ENCODE measurements at places on chromosomes 12 and 14.

DNA sequence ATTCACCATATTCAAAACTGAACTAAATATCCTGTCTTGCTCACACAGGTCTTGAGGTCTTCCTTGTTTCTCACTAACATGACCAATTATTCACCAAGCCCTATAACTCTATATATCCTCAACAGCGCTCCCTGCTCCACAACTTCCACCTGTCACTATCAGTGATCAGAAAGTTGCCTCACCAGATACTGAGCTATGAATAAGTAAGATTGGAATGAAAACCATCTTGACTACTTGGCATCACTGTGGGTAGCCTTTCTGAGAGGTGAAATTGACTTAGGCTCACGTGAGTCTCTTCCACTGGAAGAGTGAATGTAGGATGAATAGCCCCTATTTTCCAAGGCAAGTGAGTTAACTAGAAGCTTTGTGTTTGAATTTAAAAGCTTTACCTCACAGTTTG is 167.1 kb downstream of the PIK3C2G start:
- no peak for DNase-seq

- DNase-seq, result no peak
Observed at GRCh38 chr14:88045705-88046104, 40.8 kb downstream of the GPR65 start.

DNA sequence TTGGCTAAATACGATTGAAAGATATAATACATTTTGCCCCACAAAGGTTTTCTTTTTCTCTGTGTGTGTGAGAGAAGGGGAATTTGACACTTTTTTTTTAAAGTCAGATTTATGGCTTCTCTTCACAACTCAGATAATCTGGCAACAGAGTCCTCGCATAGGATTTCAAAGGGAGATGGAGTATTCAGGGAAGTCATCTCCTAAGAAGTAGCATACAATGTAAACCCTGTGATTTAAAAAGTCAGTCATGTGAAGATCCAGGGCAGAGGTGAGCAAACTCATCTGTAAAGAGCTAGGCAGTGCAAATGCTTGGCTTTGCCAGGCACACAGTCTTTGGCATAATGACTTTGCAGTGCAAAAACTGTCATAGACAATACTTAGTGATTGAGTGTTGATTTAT is 1526.3 kb downstream of the AACS start:
- DNase-seq, result no peak

DNA sequence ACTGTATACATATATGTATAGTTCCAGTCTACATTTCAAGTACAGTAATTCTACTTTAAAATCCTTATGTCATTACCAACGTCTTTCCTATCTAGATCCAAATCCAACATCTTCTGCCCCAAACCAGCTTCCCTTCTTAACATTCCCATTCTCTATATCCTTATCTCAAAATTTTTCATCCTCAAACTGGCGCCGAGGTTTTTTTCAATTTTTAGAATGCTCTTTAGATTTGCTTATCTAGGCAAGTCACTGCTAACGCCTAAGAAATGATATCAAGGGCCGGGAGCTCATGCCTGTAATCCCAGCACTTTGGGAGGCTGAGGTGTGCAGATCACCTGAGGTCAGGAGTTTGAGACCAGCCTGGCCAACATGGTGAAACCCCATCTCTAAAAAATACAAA is 48.3 kb downstream of the RIMKLB start:
- no peak for DNase-seq

DNA sequence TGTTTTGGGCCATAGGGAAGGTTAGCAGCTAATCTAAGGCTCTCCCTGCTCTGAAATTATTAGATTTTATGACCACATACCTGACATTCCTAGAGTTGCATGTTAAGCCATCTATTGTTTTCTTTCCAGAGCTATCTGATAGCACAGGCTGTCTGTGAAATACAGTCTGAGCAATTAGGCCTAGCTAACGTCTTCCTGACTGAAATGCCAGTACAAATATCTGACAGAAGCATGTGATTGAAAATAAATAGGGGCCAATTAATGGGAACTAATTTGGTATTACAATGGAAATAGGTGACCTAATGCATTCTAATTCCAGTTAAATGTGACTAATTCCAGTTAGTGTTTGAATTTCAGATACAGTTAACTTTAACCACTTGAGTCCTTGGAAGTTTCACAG is 115.2 kb downstream of the C12orf75 start:
- DNase-seq, result no peak

DNA sequence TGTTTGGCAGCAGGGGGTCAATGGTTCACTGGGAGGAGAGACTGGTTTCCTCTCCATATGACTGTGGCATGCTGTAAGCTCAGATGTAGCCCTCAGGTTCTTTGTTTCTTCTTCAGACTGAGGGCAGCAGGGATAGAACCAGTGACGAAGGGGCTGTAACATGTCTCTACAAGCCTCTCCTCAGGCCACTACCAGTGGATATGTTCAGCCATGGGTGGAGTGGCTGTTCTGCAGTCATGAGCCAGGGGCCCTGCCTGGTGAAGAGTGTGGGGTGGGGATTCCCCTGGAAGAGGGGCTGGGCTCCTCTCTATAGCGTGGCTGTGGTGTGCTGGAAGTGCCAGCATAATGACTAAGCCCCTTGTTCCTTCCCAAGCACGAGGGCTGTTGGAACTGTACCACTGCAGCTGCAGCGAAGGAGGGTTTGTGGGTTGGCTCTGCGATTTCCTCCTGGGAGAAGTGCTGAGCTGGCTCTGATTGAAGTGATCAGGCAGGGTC is 55.8 kb downstream of the CMAS start:
- no peak for DNase-seq

GRCh38 chr12:57844709-57845477 is 1.6 kb downstream of the CTDSP2 start:
- no peak for DNase-seq

DNA sequence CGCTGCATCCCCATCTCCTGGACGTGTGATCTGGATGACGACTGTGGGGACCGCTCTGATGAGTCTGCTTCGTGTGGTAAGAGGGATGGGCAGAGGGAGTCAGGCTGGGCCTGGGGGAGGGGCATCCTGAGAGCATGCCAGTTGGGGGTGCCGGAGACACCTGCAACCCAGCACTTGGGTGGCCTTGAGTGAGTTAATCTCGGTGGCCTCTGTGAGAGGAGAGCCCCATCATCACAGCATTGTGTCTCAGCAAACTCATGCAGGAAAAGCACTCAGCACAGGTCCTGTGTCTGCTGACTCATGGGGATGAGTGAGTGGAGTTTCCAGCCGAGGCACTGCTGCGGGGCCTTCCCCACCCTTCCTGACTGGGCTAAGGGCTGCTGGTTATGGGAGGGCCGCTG is 19.6 kb upstream of the LRP1-AS start:
- DNase-seq, result no peak

DNA sequence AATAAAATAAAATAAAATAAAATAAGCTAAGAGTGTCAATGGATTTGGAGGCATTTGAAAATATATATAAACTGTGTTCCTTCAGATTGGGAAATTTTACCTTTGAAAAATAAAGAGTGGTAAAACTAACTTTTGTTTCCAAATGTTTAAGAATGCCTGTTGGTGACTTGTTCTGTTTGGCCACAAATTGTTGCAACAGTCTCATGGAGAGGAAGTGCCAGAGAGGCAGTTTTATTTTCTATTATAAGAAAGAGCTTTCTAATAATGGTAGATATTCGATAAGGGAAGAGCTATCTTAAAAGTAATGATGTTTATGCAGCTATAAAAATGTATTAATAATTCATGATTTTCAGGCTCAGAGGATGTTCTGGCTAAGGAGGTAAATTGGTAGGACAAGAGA is 68.8 kb upstream of the MDGA2 start:
- DNase-seq, result no peak

DNA sequence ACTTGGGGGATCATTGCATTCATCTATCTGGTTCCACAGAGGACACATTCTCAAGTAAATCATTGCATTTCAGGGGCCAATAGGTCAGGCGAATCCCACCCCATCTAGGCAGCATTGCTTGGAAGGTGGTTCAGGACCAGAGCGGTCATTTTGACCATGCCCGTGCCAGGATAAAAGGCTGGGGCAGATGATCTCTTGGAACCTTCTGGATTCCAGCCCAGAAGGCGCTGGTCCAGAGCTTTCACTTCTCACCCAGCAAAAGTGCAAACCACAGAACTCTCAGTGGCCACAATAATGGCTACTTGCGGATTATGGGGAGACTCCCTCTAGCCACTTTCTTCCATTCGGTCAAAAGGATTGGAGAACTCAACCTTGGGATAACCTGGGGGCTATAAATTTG is 595 bp upstream of the KRT85 start:
- DNase-seq, result no peak

GRCh38 chr12:114904254-114905003 is 220.5 kb upstream of the TBX3 start:
- no peak for DNase-seq

- DNase-seq, result no peak
Observed at GRCh38 chr12:26564391-26564790, 268.6 kb downstream of the ITPR2 start.

DNA sequence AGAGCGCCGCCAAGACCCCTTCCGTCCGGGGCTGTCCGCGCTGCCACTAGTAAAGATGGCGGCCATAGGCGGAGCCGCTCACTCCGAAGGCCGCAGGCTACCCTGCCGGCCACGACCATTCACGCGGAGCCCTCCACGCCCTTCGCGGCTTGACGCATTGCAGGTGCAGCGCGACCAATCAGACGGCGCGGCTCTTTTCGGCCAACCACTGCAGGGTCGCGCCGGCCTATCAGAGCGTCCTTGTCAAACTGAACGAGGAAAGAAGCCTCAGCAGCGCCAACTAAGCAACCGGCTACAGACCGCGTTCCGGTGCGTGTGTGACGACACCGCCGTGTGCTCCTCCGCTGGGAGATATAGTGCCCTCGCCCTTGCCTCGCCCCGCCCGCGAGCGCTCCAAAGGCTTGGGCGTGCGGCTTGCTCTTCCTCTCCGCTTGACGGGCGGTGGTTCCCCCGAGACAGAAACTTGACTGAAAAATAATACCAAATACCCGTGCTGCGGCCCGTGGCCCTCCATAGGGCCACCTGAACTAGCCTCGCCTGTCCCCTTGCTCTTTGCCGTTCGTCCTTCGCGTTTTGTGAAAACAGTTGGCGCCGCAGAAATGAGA is 13.6 kb upstream of the CALM1 start:
- peak; percentile 99 for DNase-seq

GRCh38 chr12:49027846-49028555 is 9.4 kb upstream of the PRKAG1 start:
- DNase-seq, result no peak

GRCh38 chr12:124739953-124740561 is 123.6 kb downstream of the SCARB1 start:
- no peak for DNase-seq

DNA sequence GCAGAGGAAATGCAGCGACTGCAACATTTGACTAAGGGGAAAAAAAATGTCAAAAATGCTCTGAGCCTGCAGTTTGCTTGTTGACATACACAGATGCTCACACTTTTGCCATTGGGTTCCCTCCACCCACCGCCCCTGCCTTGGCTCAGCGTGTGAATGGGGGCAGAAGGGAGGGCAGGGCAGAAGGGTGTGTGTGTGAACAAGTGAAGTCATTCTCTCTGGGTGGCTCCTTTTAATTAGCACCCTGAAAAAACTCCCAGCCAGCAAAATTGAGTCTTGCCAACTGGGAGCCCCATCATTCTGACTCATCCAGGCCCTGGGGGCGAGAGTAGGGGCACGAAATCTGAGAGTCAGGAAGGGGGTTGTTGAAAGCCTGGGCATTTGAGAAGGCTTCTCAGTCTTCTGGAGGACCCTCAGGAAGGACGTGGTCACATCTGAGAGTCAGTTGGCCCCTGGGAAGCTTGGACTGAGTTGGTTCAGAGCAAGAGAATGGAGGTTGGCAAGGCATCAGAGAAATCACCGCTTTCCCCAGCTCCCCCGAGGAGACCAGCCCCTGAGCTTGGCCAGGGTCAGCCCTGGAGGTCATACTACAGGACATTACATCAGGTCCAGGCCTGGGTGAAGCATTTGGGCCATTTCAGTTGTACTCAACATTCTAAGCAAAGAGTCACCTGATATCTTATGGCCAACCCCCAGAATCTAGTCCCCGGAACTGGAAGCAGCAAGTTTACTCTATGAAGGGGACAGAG is 22.7 kb upstream of the KRT78 start:
- no peak for DNase-seq

- peak; percentile 34 for DNase-seq
Observed at GRCh38 chr14:102593061-102593824, 794 bp downstream of the RCOR1 start.

- DNase-seq, result no peak
Observed at GRCh38 chr14:73943083-73943482, 6.8 kb downstream of the FAM161B start.

DNA sequence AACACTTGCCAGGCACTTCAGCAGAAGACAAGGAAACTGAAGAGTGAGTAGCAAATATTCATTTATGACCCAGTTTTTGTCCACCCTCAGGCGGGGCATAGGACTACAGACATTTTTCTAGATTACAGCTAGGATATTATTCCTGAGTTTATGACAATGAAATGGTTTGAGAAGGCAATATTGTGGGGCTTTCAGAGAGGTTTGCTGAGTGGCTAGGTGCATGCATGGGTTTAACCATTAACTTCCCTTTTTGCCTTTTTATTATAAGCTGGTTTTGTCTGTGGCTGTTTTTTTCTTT is 104.0 kb upstream of the BCAT1 start:
- no peak for DNase-seq

DNA sequence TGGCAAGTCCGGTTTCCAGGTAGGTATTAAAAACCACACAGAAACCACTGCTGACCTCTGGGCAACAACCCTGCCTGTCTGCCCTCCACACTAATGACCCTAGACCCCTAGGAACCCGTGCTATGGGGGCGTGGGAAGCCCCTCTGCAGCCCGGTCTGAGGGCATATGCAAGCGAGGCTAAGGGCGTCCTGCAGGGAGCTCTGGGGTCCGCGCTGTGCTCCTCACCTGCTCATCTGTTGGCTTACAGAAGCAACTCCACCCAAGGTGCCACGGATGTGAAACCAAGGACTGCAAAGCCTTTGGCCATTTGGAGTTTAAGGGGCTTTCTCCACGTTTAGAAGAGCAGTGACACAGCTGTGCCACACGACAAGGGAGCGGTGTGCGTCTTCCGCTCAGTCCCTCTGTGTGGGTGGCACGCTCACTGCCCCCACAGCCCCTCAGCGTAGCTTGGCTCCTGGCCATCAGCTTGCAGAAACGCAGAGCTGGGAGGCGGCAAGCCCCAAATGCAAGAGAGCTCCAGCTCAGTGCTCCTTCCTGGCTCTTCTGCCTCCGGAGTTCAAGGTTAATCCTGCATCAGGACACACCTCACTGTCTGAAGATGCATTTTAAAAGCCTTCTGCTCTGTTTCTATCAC is 18.4 kb downstream of the AMN start:
- DNase-seq, result no peak

DNA sequence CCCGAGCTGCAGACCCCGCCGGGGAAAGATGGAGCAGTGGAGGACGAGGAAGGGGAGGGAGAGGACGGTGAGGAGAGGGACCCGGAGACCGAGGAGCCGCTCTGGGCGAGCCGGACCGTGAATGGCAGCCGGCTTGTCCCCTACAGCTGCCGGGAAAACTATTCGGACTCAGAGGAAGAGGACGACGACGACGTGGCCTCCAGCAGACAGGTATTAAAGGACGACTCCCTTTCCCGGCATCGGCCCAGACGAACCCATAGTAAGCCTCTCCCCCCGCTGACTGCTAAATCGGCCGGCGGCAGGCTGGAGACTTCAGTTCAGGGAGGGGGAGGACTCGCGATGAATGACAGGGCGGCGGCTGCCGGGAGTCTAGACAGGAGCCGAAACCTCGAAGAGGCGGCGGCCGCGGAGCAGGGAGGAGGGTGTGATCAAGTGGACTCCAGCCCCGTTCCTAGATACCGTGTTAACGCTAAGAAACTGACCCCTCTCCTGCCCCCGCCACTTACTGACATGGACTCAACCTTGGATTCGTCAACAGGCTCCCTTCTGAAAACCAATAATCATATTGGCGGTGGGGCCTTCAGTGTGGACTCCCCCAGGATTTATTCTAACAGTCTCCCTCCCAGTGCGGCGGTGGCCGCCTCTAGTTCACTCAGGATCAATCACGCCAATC is 962 bp downstream of the LEMD3 start:
- DNase-seq, result no peak
